Eye (tissue), 1 donor: ENCODE measurements at places on chromosomes 7 and 10.

DNA sequence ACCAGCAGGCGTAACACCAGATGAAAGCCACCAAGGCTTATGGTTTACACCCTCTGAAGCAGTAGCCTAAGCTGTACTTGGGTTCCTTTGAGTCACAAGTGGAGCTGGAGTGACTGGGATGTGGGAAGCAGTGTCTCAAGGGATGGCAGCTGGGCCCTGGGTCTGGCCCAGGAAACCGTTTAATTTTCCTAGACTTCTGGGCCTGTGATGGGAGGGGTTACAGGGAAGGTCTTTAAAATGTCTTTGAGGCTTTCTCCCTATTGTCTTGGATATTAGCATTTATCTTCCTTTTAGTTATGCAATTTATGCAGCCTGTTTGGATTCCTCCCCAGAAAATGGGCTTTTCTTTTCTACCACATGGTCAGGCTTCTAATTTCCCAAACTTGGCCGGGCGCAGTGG, 568.2 kb downstream of the ANKRD7 start:
- DNase-seq, result no peak

- DNase-seq, result peak; percentile 32
Observed at GRCh38 chr7:31335161-31335856, 5.2 kb downstream of the NEUROD6 start.

DNA sequence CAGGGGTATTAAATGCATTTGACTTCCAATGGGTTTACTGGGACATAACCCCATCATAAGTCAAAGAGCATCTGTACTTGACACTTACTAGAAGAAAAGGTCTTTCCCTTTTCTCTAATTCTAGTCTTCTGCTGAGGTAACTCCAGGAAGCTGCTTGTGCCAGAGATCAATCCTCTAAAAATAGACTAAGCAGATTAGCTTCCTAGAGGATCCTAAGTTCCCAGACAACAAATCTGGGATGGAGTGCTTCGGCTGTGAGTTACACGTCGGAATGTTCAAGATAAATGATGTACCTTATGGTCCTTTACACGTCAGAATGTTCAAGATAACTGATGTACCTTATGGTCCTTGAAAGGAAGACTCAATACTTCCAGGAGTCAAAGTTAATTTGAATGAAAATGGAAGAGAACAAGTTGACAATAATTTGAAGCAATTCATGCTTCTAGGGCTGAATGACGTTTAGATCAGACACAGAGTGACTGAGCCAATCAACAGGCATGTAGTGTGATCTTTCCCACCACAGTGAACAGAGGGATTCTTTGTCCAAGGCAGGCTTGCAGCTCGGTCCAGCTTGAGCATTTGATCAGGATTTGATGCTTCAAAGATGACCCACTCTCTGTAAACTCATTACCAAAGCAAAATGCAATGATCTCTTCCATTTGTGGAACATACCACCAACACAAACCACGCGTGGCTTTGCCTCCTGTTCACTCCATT, 63.8 kb downstream of the SLC37A3 start:
- no peak for DNase-seq

DNA sequence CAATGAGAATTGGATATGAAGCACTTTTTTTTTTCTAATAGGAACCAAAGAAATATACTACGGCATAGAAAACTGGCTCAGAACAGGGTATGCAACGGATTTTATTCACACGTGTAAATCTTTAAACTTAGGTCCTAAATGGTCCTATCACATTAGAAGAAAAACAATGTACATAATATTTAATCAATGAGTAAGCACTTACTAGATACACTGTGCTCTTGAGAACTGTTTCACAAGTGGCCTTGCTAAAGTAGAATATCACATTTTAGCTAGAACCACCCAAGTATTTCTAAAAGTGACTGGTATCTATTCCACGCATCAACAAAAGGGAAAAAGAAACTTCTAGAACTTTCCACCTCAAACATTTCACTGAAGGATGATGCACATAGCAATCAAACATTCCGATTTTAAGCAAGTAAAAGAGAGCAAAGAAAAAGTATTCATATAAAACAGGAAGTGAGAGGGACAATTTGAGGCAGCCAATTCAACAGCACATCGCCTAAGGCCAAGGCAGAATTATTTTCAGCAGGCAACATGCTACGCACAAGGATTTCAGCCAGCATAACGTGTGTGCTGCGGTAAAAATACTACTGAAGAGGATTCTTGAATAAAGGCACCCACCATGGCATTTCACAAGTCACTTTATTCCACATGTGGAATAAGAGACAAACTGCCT, 55.8 kb downstream of the PARD3 start:
- DNase-seq, result no peak

GRCh38 chr10:26488344-26488743, 50.2 kb downstream of the APBB1IP start:
- DNase-seq, result no peak

- DNase-seq, result no peak
Observed at GRCh38 chr7:19407270-19407669, 262.0 kb upstream of the FERD3L start.

DNA sequence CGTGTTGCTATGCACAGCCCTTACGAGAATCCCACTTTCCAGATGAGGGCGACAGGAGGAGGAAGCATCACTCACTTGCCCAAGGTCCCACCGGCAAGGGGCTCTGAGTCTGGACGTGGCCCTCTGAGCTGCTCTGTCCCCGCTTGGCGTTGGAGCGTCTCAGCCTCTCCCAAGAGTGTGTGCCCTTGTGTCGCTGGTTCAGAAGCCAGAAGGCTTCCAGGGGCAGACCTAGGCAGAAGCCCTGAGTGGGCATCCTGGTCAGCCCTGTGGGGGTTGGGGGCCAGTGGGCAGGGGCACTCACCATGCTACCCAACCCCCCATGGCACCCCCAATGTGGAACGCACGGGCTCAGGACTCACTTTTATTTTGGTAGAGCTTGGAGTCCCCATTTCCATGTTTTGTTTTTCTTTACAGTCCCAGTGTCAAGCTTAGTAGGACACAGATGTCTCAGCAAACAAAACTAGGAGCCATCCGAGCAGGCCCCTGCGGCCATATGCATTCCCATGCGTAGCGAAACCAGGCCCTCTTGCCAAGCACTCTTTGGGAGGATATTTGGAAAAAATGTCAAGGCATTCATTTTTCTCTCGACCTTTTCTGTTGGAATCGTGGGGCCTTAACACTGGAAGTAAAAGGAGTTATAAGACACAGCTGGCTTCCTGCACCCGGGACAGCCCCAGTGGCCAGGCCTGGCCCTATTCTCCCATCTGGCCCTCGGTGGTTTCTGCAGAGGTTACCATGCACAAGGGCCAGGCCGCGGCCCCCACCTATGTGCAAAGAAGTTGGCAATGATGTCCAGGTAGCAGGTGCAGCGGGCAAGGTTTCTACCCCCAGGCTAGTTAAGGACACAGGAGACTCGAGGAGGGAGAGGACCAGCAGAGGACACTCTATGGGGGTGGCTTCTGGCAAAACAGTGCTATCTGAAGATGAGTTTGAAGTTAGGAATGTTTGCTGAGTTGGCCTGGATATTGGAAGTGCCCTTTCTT, 97.0 kb downstream of the LHPP start:
- no peak for DNase-seq

DNA sequence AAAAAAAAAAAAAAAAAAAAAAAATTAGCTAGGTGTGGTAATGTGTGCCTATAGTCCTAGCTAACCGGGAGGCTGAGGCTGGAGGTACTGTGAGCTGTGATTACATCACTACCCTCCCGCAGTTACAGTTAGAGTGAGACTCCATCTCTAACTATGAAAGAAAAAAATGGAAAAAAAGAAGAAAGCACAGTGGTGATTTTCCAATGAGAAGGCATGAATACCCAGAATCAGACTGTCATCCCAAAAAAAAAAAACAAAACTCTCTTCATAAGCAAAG, 269.9 kb upstream of the MKLN1 start:
- DNase-seq, result no peak

DNA sequence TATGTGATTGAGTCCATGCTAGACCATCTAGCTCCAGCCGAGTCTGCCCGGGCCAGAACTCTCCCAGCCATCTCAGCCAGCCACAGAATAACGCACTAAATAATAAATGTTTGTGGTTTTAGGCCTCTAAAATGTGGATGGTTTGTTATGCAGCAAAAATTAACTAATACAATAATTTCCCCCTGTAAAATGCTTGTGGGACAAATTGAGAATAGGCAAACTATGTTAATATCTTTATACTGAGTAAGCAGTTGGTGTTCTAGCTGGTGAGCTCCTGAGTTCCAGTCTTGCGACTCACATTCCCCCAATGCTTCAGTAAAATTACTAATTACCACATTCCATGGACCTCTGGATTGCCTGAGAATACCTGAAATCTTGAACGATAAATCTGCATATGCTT, 316.8 kb upstream of the NFE2L3 start:
- no peak for DNase-seq

DNA sequence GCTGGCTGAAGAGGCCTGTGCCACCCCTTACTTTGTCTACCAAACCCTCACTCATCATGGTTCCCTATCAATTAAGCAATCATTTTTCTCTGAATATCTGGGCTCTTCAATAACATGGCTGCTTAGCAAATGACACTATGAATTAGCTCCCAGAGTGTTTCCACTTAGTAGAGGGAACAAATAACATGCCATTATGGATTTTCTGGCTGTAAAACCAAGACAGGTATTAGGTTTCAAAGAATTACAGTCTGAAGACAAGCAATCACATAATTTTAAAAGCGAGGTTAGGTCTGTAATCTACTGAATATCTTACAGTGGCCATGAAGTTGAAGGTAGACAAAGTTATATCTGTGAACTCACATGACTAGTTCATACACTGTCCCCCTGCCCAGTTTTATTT, 220.8 kb upstream of the PHYHIPL start:
- no peak for DNase-seq

DNA sequence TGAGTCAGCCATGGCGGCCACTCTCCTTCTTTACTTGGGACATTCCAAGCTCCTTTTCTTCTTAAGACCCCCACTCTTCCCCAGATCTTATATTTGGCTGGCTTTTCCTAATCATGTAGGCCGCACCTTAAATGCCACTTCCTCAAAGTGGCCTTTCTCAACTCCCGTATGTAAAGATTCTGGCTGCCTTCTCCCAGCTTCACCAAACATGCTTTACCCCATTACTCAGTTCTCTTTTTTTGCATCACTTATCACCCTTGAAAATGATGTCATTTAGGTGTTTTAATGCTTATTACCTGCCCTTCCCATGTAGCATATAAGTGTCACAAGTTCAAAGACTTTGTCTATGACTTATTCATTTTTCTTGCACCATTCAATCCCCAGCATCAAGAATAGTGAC, 810.1 kb upstream of the CELF2 start:
- DNase-seq, result no peak

DNA sequence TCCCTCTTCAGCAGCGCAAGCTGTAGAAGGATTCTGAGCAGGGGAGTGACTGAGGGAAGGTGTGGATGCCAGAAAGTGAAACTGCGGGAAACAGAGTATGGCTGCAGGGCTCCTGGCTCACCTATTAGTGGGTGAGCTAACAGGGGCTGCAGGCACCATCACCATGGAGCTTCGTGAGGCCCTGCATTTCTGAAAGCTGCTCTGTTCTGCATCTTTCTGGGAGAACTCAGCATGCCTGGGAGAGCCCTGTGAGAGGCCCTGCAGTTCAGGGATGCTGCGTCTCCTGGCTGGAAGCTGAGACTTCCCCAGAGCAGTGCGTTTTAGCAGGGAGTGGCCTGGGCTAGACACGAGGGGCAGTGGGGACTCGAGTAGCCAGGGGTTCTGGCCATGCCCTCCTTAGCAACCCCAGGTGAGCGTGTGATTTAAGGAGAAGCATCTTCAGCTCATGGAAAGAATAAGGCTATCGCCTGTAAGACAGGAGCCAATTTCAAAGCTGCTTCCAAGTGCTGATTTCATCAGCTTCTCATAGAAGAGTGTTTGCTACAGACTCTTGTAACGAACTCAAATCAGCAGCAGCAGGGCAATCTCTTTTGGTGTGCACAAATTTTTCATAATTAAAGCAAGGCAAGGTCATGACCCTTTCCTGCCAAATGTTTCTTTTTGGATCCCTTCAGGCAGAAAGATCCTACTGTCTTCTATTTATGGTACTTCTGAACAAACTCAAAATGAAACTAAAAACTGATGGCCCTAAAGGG, 293.6 kb upstream of the ZNF32 start:
- peak; percentile 54 for DNase-seq

DNA sequence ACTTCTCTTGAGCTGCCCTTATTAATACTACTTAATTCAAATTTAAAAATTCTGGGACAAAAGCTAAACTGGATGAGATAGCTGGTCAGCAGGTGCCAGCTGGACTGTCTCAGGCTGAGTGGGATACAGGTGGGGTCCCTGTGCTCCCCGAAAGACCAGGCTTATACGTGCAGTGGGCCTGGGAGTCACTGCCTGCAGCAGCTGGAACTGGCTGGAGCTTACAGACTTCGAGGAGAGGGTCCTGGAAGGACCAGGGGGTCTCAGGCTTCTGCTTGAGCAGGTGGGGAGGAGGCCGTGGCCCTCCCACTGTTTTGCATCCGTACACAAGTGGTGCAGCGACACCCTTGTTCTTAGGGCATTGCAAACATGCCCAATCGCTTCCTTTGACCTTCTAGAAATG, 203.7 kb downstream of the GLRX3 start:
- DNase-seq, result no peak

DNA sequence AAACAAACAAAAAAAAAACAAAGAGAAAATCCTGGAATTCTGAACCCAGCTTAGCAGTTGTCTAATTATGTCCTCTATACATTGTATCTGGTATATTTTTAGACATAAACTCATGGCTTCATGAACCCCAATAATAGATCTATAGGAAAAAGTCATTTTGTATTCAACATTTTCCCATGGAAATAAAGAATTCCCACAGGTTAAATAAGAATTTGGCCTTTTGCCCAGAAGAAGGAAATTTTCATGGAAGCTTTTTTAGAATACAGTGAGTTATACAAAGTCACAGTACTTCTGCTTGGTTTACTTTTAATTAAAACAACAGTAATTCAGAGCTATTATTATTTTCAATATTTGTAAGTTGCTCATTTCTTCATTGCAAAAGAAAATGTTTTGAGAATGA, 2.1 kb upstream of the PRKG1 start:
- DNase-seq, result no peak

DNA sequence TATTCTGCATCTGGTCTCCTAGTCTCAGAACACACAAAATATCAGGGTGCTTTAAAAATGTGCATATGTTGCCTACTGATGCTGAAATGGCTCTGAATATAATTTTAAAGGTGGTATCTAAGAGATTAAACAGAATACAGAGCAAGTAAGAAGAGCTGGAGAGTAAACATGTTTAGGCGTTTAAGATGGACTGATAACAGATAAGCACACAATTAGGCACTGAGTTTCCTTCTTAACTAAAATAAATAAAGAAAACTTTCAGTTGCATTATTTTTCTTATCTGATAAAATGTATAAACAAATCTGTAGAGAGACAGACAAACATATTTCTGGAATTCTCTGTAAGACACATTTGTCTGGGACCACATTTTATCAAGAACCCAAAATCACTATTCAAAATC, 35.6 kb upstream of the DGKB start:
- no peak for DNase-seq

GRCh38 chr10:79275431-79275851, 71.8 kb upstream of the PPIF start:
- DNase-seq, result no peak

- DNase-seq, result no peak
Observed at GRCh38 chr7:47709051-47709450, 127.1 kb upstream of the TNS3 start.

GRCh38 chr7:332646-333392, 42.8 kb downstream of the FOXL3 start:
- peak; percentile 91 for DNase-seq

- peak; percentile 5 for DNase-seq
Observed at GRCh38 chr10:50636618-50637579, 13.1 kb upstream of the SGMS1 start.

- DNase-seq, result no peak
Observed at GRCh38 chr10:132711613-132712121, 74.3 kb downstream of the NKX6-2 start.

- no peak for DNase-seq
Observed at GRCh38 chr10:43417950-43418768, 9.2 kb upstream of the HNRNPF start.

GRCh38 chr10:26296360-26296759, 79.8 kb downstream of the GAD2 start:
- DNase-seq, result no peak
